Astrocyte of the spinal cord (primary cell): ENCODE measurements at places on chromosomes 2 and 18.
A peak's percentile ranks its signal among the peaks of the same experiment; 100 is the strongest.

GRCh38 chr2:65466551-65466950 lies 34.2 kb upstream of the SPRED2 start:
- DNase-seq: no peak

DNA sequence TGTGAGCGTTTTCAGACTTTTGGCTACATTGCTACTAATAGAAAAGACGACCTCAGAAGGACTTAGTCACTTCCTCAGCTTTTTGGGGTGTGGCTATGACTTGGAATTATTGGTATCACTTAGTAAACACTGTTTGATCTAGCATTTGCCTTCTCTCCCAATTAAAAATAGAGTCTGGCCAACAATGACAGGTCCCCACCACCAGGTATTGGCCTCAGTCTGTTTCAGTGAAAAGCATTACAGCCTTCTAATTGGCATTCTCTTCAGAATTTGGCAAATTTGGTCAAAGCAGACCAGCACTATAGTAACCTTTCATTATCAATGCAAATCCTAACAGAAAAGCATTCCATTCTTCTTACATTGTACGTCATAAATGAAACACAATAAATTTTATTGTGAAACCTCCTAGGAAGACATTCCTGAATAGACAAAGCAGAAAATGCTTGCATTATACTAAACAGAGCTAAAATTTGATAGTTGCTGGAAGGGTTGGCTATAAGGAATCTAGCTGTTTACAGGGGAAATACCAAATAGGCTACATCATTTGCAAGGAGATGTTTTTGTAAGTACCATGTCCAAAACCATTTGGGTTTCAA lies 613.9 kb downstream of the IRS1 start:
- DNase-seq: peak; percentile 92

- no peak for DNase-seq
Observed at GRCh38 chr18:3824101-3824500, 374.1 kb downstream of the TGIF1 start.

GRCh38 chr18:297936-298335 lies 30.1 kb upstream of the THOC1 start:
- DNase-seq: no peak

GRCh38 chr2:222468346-222468745 lies 44.0 kb downstream of the SGPP2 start:
- DNase-seq: peak; percentile 25

DNA sequence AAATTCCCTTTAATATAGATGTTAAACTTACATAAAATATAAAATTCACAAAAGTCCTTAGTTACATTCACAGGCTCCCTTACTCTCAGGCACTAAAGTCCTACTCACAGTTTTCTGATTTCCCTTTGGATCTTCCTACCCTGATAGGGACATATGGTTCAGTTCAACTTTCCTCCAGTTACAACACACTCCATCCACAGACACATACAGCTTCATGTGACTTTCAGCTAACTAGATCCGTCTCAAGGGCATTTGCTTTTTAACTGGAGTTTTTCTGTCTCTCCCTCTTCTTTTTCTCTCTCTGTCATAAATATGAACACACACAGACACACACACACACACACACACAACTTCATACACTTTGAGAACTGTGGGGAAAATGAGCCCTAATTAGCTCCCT lies 419.2 kb downstream of the LRP1B start:
- no peak for DNase-seq

DNA sequence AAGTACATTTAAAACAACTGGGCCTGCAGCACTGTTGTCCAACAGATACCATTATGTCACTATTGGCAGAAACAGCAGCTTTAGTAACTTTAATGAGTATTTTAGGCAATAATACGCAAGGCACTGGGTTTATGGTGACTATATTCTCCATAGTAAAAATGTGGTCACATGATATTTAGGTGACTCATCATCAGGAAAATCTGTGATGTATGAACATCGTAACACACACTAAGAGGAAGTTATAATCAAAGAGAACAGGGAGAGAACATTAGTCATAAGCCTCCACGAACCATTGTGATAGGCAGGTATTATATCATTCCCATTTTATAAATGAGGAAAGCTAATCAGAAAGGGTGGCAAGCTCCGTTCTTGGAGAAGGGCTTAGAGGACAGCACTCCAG lies 36.9 kb downstream of the RAPH1 start:
- peak; percentile 80 for DNase-seq

- DNase-seq: no peak
Observed at GRCh38 chr2:189336276-189336975, 104.8 kb upstream of the WDR75 start.
